ENCODE measurements at places on chromosomes 2 and 18.
A peak's percentile ranks its signal among the peaks of the same experiment; 100 is the strongest.

GRCh38 chr18:45657357-45658335 lies 42.4 kb downstream of the SLC14A2 start:
- DNase-seq, result peak; percentile 66

- DNase-seq, result no peak
Measured at GRCh38 chr2:14866736-14867352, 234.3 kb downstream of the LRATD1 start.

GRCh38 chr2:26840937-26841610 lies 6.9 kb upstream of the DPYSL5 start:
- DNase-seq, result peak; percentile 24

DNA sequence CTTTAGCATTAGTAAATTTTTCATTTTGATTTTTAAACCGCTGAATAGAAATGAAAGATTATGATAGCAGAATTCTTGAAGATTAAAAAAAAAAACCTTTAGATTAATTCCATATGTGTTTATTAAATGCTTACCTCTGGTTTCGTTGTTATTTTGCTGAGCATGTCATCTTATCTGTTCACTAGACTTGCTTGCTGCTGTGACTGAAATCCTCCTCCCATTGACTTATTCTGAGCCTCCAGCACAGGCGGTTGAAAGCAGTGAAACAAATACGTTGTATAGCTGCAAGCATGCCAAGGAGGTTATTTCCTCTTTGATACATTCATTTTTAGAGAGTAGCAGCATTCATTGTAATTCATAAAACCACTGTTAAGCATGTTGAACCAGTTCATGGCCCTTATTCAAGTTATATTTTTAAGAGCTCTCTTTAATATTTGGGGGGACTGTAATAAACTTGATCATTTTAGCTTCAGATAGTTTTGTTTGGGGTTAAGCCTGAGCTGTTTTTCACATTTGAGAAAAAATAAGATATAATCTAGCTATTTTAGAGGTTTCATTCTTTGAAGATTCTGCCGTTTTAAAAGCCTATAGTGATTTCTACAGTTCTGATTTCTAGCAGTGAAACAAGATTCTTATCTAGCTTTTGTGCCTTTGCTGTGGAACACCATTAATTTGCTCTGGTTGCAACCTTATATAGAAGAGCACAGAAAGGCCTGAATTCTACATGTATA lies at the start of gene HTR2B:
Gene HTR2B, minus strand, starts transcription at position 205 of the 731 bp plus-strand sequence. CDS start 1,278 bp downstream, outside the sequence.
- no peak for DNase-seq

- no peak for DNase-seq
Measured at GRCh38 chr2:100041946-100042345, 100.4 kb downstream of the AFF3 start.

DNA sequence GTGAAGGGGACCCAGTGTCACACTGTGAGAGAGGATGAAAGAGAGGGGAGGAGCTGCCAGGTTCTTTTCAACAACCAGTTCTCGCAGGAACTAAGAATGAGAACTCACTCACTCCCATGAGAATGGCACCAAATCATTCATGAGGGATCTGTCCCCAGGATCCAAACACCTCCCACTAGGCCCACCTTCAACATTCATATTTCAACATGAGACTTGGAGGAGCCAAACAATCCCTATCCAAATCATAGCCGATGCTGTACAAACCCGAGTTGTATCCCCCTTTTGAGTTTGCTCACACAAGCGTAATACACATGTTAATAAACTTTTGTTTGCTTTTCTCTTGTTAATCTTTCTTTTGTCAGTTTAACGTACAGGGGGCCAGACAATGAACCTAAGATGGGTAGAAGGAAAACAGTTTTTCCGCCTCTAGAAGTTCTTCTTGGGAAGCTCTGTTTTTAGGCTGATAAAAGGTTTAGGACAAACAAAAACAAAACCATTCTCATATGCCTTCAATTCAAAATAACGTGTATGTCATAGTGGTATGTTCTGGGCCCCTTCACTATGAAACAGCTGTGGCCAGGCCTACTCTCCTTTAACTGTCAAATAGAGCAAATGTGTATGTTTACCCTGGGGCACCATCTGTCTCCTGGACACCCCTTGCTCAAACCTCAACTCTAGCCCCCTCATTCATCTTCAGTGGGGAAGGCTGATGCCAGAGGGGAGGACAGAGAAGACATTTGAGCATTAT lies 9.1 kb upstream of the TMEM37 start:
- no peak for DNase-seq

- DNase-seq, result no peak
Measured at GRCh38 chr18:14914771-14915170, 166.8 kb downstream of the ANKRD30B start.

DNA sequence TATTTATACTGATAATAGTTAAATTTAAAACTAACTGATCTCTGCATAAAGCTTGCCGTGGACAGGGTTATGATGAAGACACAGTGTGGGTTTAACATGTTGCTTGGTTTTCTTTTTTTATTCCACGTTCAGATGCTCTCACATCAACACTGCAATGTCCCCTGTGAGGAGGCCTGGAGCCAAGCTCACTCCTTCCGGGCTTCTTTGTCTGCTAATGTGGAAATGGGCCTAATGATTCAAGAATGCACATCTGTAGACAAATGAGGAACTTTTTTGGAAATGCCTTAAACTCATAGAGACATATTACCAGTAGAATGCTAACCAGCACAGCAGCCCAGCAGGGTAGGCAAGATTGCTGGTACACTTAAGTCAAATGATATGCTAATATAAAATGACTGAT lies 208.0 kb downstream of the GALR1 start:
- no peak for DNase-seq

GRCh38 chr18:79733135-79733701 lies 53.6 kb downstream of the CTDP1 start:
- no peak for DNase-seq

DNA sequence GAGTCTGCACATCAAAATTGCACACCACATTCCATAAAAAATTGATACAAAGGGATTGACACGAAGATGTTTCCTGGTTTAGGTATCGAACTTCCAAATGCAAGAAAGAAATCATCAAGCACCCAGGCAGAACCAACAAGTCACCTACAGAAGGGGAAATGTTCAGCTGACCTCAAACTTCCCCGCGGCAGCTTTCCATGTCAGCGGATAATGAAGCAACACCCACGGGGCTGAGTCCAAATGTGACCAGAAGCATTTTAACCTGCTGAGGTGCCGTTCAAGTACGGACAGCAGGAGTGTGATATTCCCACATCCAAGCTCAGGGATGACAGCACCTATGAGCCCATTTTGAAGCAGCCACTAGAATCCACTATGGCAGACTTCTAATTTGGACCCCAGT lies 124.9 kb downstream of the GALNT14 start:
- DNase-seq, result no peak

Measured in MCF 10A (cell line).